Activated naive CD4-positive, alpha-beta T cell treated with anti-CD3 and anti-CD28 coated beads, Interleukin-2, amount 50 U/mL, for 72 hours (primary cell): ENCODE measurements at places on chromosomes 13 and 19. TPM values are rescaled to one million over a fixed set of nuclear protein-coding genes. Genes with fewer than 3 reads are reported as not detected.

- DNase-seq, result no peak
Observed at GRCh38 chr19:7483720-7484201, 5.1 kb downstream of the PEX11G start.

- no peak for DNase-seq
Observed at GRCh38 chr19:46945694-46946489, 73.7 kb upstream of the NPAS1 start.

- DNase-seq, result no peak
Observed at GRCh38 chr13:67390462-67391086, 160.4 kb upstream of the PCDH9 start.

DNA sequence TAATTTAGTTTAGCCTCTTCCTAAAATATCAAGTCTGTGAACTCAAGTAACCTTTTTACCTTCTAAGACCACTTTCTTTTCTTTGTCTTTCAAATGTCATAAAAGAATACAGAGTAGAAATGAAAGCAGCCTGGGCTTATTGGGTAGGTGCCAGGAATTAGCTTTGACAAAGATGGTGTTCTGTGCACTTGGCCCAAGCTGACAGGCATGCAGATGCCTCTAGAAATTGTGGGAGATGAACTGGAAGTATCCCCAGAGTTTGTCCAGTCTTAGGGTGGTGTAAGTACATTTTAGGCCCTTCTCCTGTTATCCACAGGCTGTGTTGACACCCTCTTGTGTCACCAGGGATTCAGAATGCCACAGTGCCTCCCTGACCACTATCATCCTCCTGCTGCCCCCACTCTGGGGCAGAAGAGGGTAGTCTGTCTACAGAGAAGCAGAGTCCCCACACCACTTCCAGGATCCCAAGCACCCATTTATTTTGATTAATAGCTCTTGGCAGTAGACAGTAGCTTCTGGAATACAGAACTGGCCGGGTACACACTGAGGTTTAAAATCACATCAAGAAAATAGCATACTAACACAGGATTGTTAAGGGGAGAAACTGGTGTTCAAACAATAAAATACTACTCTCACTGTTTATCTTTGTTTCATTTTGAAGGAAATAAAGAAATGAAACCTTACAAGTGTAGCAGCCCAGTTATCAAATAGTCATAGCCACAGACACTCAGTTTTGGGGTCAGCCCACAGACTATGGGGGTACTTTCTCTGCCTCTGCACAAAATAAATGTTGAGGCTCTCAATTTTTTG is 343.2 kb downstream of the KCNRG start:
- DNase-seq, result no peak

DNA sequence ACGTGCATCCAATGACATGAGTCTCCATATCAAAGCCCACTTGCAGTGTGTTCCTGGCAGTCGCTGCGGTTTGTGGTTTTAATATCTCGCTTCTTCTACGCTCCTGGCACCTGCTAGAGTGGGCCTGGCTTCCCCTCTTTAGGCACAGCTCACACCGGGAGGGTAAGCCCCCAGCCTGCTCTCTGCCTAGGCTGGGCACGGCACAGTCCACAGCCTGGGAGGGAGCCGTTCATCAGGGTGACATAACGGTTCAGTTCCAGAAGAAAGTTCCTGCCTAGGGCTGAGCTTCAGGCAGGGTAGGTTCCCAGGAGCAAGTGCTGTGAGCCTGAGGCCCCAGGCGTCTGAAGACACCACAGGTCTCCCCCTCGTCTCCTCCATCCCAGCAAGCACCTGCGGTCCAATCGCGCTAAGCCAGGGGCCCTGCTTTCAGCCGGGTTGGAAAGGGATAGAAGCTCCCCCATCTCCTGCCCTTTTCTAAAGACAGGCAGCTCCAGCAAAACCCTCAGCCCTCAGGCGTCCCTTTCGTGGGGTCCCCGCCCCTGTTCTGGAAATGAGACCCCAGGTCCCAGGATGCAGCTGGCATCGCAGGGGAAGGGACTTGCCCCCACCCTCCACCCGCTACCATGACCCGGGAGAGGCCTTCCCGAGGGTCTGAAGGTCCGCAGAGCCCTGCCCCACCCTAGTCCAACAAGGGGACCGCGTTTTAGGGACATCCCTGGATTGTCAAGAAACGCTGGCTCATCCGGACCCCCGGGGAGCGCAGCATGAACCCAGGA is 121.6 kb upstream of the ZNF507 start:
- DNase-seq, result no peak

DNA sequence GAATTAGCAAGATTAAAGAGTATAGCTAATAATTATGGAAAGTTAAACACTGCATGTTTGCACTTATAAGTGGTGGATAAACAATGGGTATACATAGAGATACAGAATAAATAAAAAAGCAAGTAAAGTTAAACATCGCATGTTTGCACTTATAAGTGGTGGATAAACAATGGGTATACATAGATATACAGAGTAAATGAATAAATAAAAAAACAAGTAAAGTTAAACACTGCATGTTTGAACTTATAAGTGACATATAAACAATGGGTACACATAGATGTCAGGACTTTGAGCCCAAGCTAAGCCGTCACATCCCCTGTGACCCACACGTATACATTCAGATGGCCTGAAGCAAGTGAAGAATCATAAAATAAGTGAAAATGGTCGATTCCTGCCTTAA is 1533.3 kb upstream of the SPRY2 start:
- DNase-seq, result no peak

DNA sequence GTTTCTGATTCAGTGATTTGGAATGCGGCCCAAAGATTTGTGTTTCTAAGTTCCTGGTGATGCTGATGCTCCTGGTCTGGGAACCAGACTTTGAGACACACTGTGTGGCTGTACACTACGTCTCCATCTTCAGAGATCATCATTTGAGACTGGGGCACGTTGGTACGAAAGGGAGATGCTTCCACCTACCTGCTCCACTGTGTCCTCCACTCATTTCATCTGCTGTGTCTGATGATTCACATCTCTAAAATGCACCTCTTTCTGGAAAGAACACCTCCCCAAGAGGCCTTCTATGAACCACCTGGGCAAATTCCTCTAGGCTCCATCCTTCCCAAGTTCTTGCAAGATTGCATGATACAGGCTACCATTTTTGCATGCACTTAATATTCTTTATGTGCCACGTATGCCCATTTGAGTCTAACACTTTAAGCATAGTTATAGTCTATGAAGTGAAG is 58.6 kb downstream of the ERCC5 start:
- DNase-seq, result no peak

- no peak for DNase-seq
Observed at GRCh38 chr13:75226092-75226491, 255.9 kb downstream of the TBC1D4 start.

DNA sequence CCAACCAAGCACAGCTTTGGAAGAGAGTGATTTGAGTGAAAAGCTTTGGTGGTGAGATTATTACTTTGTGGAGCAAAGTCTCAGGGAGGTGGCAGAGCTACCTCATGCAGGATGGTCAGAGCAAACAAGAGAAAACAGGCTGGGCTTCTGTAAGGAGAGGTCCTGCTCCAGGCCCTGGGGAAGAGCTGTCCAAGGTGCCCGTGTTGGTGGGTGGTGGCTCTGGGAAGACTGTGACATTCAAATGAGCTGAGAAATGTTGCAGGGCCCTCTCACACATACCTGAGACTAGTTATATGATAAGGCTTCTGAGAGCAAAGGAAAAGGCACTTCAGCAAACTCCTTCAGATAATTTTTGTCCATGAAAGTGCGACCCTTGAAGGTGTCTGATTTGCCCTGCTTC is 205.5 kb upstream of the SOX21 start:
- DNase-seq, result no peak

GRCh38 chr13:21949818-21950429 is 279.1 kb downstream of the FGF9 start:
- no peak for DNase-seq

GRCh38 chr19:2488942-2489731 is 13.2 kb downstream of the GADD45B start:
- DNase-seq, result no peak

DNA sequence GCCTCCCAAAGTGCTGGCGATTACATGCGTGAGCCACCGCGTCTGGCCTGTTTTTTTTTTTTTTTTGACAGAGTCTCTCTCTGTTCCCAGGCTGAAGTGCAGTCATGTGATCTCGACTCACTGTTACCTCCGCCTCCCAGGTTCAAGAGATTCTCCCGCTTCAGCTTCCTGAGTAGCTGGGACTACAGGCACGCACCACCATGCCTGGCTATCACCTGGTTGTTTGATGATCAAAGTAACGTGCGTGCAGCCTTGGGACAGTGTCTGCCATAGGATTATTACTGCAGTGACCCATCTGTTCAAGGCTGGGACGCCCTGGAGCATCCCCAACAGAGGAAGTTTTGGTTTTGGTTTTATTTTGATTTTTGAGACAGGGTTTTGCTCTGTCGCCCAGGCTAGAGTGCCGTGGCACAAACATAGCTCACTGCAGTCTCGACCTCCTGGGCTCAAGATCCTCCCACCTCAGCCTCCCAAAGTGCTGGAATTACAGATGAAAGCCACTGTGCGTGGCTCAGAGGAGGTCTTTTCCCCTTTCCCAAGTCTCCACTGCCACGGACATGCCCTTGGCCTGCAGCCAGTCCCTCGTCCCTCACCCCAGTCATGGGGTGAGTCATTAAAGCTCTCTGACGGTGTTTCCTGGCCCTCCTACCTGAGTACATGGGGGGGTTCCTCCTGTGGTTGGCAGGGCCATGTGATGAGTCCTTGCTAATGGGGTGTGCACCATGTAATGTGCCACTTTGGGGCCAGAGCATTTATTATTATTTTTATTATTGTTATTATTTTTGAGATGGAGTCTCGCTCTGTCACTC is 65.6 kb downstream of the IER2 start:
- no peak for DNase-seq

DNA sequence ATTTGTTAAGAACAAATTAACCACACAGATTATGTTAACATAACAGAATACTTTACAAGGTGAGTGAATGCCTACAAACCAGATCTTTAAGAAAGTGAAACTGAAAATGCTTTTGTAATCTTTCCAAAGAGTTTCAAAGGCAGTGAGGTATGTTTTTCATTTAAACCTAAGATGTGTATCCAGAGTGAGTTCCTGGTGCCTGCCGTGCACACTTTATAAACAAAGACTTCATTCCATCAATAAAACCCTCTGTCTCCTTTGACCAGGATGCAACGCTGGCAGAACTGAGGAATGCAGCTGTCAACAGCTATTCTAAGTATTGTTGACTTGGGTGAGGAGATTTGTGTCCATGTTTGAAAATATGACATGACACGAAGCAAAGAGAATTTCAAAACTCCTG is 344.6 kb downstream of the DNAJC15 start:
- no peak for DNase-seq

Gene COMP
- total RNA-seq, result not detected

Gene SWSAP1
- 2.2 TPM for total RNA-seq

Gene ZNF229
- 1.2 TPM for total RNA-seq

Gene METTL21C
- not detected for total RNA-seq

Gene HIF3A
- not detected for total RNA-seq
